H9 (cell line): ENCODE measurements at places on chromosomes 2 and 18.

DNA sequence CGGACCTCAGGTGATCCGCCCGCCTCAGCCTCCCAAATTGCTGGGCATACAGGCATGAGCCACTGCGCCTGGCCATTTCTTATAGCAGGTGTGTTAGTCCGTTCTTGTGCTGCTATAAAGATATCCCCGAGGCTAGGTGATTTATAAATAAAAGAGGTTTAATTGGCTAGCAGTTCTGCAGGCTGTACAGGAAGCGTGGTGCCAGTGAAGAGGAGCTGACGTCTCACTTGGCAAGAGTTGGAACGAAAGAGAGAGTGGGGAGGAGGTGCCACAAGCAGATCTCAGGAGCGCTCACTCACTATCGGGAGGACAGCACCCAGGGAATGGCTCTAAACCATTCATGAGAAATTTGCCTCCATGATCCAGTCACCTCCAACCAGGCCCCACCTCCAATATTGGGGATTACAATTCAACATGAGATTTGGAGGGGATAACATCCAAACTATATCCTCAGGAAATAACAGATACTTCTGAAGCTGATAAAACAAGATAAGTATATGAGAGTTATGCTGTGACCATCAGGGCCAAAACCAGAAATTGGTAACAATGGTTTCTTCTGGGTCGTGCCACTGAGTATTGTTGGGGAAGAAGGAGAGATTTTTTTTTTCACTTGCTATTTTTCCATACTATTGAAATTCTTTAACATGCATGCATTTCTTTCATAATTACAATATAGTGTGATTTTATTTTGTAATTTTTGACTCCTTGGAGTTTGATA, 7.4 kb upstream of the RMC1 start:
- DNase-seq = no peak

GRCh38 chr2:11032396-11032795, 120.7 kb downstream of the KCNF1 start:
- no peak for DNase-seq

- DNase-seq = no peak
These were observed 9.4 kb downstream of the BCL11A start for GRCh38 chr2:60544062-60544461.

GRCh38 chr2:119366161-119366648, 429 bp downstream of the C2orf76 start:
- DNase-seq = no peak

DNA sequence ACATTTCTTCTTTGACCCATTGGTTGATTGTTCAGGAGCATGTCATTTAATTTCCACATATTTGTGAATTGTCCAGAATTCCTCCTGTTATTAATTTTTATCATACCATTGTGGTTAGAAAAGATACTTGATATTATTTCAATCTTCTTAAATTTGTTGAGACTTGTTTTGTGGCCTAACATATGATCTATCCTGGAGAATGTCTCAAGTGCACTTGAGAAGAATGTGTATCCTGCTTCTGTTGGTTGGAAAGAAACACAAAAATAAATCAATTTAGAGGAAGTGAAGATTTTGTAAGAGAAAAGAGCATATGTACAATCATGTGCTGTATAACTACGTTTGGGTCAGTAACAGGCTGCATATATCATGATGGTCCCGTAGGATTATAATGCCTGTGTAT, 118.6 kb upstream of the CDC42EP3 start:
- DNase-seq = no peak

GRCh38 chr2:232319067-232319802, 59.3 kb upstream of the ALPP start:
- no peak for DNase-seq

DNA sequence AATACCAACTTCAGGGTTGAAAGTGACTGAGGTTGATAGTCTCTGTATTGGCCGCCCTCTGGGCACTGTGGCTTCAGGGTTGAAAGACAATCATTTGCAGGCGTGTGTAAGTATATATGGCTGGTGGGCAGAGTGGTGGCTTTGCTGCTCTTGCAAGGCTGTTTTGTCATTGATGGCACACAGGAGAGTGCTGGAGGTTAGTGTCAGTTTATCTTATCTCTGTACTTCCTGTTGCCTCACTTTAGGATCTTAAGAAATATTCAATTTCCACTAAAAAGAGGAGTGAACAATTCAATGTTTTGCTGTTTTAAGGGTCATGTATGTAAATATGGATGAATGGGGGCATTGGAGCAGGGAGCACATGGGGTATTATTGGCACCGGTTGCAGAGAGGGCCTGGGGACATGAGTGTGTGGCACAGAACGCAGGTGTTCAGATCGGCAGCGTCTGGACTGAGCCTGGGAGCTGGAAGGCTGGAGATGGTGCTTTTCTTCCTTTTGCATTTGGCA, 51.5 kb downstream of the NCK2 start:
- no peak for DNase-seq

DNA sequence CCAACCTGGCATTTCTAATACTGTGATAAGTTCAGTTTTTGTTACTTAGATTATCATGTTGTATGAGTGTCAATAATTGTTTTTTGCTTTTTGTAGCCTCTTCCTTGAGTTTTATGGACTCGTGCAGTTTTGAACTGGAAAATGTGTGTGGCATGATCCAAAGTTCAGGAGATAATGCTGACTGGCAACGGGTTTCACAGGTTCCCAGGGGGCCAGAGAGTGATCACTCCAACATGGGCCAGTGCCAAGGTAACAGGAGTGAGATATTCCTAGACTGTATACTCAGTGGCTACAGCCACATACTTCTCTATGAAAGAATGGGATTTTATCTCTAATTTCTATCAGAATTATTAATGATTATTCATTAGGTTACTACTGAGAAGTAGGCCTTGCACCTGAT, 18.2 kb downstream of the MEP1B start:
- no peak for DNase-seq
